ENCODE measurements at places on chromosomes 3 and 15.
A peak's percentile ranks its signal among the peaks of the same experiment; 100 is the strongest.

DNA sequence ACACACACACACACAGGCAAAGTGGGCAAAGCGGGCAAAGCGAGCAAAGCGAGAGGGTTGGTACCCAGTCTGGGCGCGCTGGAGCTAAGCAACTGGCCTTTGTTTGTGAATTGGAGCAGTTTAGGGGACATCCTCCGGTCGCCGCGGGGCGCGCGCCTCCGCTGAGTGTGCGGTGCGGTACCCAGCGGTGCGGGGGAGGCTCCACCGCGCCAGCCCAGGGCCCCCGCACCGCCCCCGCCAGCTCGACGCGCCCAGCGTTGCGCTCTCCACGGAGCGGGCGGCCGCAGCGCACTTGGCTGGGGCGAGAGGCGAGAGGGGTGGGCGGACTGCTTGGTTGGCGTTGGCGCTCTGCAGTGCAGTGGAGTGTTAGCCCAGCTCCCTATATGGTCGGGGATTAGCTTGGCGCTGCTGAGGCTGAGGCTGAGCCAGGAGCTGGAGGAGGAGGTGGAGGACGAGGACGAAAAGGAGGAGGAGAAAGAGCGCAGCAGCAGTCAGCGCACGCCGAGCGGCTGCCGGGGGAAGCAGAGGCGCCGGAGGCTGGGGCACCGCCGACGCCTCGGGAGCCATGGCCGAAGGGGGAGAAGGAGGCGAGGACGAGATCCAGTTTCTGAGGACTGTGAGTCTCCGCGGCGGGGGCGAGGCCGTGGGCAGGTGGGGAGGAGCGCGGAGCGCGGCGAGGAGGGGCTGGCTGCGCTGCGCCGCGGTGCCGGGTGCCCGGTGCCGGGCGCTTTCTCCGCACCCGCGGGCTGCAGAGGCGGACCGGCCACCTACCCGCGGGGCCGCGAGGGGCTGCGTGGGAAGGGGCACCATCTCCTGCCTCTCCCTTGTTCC, at the start of gene RYR3:
Gene RYR3, plus strand, starts transcription at position 487 of the 831 bp plus-strand sequence. Its CDS starts 79 bp downstream, at position 566.
- peak; percentile 73 for DNase-seq

GRCh38 chr15:52158084-52158765, 33.0 kb downstream of the GNB5 start:
- DNase-seq = no peak

DNA sequence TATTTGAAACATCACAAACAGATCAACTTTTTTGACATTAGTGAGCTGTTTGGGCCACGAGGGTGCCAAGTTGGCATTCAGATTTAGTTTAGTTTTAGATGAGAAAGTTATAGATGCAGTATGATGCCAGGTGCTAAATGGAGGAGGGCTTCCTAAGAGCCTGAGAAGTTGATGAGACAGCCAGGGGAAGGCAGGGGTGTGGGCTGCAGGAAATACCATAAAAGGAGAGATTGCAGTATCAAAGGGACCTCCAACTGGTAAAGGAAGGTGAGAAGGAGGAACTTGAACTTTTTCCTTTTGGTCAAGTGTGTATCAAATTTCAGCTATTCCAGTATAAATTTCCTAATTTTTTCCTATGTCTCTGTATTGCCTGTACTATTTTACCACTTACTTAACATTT, 2.0 kb upstream of the TNIK start:
- no peak for DNase-seq

GRCh38 chr3:175238801-175239200, 379.7 kb downstream of the NAALADL2 start:
- DNase-seq = no peak

- no peak for DNase-seq
Measured at GRCh38 chr15:67067930-67068551, 2.6 kb downstream of the SMAD3 start.

- no peak for DNase-seq
Measured at GRCh38 chr3:114327665-114328064, 33.8 kb downstream of the TIGIT start.

DNA sequence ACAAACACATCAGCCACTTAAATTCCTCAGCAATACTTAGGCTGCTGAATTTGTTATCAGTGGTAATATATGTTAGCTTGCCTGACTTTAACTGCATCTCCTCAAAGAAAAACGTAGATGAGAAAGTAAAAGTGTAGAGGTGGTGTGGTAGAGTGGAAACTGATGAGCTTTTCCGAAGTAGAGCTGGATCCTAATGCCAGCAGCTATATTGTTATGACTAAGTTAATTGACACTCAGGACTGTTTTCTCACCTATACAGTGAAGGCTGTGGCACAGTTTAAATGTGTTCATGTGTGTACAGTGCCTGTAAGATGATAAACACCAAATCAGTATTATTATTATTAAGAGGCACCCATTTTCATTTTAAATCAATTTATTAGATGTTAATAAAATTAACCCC, 174.9 kb downstream of the TNIK start:
- DNase-seq = no peak

DNA sequence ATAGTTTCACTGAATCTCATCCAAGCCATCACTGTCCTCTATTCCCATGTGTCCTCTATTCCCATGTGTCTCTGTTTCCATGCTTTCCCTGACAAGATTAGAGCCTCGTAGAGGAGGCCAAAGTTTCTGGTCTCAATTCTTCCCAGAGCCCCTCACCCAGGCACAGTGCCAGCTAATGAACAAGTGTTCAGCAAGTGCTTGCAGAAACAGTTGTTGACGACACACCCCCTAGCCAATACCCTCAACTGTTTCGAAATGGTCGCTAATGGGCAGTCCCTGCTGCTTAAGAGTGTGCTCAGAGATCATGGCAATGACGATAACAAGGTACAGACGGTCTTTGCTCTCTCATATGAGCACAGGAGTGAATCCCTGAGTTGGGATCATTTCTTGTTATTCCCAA, 73.4 kb downstream of the FAM174B start:
- DNase-seq = no peak

DNA sequence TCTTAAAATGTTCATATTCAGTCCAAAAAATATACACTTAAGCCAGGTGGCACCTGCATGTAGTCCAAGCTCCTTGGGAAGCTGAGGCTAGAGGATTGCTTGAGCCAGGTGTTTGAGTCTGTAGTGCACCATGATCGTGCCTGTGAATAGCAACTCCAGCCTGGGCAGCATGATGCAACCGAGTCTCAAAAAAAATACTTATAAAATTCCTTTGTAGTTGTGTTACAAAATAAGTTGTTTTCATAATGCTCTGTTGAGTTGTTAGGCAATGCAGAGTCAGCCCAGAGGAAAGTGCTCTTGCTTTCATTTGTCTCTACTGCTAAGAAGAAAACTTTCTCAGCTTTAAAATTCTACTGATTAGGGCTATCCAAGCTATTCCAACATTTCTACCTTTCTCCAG, 442.8 kb upstream of the ARRDC4 start:
- no peak for DNase-seq

GRCh38 chr15:94263341-94264273, 32.2 kb downstream of the MCTP2 start:
- no peak for DNase-seq

DNA sequence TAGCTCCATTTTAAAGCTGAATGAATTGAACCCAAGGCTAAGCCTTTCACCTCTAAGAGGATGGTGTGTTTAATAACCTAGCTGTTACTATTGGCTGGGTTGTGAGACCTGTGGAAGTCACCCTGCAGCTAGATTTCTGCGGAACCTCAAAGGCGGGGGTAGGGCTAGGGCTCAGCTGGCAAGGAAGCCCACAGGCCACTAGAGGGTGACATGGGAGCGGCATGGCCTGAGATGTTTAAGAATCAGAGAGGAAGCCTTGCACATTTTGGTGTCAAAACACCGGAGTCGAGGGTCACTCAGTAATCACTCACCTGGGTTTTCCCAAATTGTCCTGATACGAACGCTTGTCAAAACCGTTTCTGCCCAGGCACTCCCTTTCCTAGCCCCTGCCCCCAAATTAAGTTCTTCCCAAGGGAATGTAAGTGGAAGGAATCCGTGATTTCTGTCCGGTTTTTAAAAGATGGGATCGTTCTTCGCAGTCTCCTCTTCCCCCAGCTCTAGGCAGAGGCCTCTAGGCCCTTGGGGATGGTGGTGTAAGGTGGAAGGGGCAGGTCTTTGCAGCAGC, 3.8 kb upstream of the ACAD9 start:
- DNase-seq = peak; percentile 38

DNA sequence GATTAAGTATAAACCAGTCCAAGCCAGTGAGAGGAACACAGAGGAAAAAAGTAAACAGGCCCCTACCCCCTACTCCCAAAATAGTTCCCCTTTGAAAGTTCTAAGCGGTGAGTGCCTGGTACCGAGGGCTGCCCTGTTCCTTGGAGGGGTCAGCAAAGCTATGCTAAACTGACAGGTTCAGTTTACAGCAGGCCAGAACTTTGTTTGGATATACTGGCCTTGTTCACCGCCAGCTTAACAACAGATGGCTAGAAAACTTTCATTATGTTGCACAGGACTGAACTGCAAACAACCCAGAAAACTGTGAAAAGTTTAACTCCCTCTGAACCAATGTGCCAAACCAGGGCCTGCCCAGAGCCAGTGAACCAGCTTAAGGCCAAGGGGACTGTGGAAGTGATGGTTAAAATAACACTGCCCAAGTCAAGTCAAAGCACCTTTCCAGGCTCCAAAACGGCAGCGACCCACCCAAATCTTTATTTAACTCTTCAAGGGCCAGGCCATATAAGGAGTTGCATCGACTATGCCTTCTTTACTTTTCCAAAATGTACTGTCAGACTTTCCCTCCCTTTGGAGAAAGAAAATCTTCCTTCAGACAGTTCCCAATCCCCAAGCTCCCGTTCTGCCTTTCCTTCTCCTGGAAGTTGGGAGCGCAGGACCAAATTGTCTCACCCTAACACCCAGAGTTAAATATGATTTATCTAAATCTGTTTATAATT, 448.0 kb downstream of the FOXP1 start:
- DNase-seq = no peak

DNA sequence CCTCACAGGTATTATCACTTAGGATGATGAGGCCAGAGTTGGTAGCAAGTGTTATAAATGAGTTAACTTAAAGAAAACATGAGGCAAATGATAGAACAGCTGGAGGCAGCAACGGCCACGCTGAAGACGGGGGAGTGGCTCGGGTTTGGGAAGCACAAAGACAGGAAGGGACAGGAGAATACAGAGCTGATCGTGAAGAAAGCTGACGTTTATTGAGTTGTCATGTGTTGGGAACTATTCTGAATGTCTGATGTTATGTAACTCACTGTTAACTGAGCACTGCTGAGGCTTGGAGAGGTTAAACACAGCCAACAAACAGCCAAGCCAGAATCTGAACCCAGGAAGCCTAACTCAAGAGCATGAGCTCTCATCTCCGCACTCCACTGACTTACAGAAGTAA, 42.3 kb downstream of the FGD5 start:
- DNase-seq = peak; percentile 54

GRCh38 chr15:99366013-99366412, 114.7 kb downstream of the LRRC28 start:
- DNase-seq = no peak

DNA sequence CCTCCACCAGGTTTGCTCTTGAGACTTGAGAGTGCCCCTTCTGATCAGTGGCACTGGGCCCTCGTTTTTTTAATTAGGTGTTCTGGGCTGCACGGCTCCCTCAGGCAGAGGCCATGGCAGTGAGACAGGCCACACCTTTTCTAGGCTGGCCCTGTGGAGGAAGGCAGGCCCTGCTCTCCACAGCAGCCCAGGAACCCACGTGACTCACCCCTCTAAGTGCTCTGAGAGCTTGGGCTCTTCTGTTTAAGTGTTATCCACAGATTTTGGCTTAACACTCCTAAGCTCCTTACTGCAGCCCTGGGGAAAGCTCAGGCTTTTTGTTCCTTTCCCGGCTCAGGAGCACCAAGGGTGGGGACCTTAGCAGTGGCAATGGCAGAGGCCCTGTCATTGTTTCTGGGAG, 463.2 kb upstream of the GBE1 start:
- no peak for DNase-seq

GRCh38 chr3:122668930-122669730, 11.5 kb upstream of the PARP14 start:
- DNase-seq = no peak

GRCh38 chr3:25854635-25855034, 64.7 kb downstream of the OXSM start:
- DNase-seq = no peak

- DNase-seq = no peak
Measured at GRCh38 chr3:21795152-21795837, 44.3 kb upstream of the ZNF385D start.

DNA sequence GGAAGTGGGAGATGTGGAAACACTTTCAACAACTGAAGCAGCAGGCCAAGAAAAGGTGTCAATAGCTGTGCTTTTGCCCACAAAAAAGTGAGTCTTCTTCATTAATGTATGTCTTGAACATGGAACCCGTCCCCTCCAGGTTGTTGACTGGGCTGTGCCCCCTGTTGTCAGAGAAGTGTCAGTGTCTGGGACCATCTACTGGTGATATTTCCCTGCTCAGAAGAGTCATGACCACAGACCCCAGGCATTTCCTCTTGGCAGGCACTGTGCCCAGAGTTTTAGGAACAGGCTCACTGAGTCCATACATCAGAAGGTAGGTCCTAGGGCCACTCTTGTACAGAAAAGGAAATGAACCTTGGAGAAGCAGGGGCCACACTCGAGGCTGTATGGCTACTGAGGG, 54.8 kb upstream of the LARS2 start:
- DNase-seq = no peak

DNA sequence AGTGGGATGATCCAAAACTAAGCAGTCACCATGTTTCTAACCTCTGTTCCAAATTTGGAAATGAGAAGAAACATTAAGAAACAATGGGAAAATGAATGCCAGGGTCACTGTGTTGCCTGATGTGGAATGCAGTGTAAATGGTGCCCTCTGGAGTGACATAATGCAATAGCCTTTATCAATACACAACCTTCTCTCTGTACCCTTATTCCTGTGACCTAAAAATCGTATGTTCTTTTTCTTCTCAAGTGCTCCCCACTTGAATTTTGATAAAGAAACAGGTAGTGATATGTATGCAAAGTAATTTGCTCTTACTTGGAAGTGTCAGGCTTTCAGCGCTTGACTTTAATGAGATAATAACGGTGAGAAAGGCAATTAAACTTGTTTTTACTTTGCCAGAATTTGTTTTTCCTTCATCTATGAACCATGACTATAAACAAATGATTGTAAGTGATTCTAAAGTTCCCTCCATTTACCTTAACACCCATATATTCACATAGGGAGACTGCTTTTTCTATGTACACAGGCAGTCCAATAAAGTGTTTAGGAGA, 145.8 kb upstream of the THRB start:
- DNase-seq = no peak

- DNase-seq = no peak
Measured at GRCh38 chr3:188974856-188975599, 196.7 kb upstream of the TPRG1 start.

DNA sequence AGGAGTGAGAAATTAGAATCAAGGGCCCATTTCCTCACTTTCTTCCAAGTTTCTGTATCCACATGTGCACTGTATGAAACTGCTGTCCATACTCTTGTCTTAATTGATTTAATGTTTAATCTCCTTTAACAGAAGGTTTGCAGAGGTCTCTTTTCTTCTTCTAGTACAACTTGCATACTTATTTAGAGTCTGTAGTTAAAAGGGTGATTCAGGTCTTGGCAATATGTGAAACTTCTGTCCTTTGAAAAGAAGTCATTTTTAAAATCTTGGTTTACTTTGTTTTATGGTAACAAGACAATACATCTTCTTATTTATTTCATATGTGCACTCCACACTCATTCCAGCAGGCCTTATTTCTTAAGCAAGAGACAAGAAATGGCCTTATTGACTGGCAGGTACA, 25.8 kb downstream of the TMEM45A start:
- no peak for DNase-seq
